ENCODE measurements at places on chromosomes 5 and 9. TPM values are rescaled to one million over a fixed set of nuclear protein-coding genes. Genes with fewer than 3 reads are reported as not detected.

Gene CYSRT1
- 0.18 TPM for total RNA-seq

Gene BARX1
- total RNA-seq: not detected

Gene TRIM23
- 30.7 TPM for total RNA-seq

Gene ARL14EPL
- 0.18 TPM for total RNA-seq

Gene FGF1
- total RNA-seq: 0.92 TPM

Gene LCN15
- total RNA-seq: not detected

Gene HMCN2
- under 0.01 TPM for total RNA-seq

Gene OR1Q1
- not detected for total RNA-seq

Gene EMB
- total RNA-seq: 2.1 TPM

Gene C5orf58
- total RNA-seq: not detected

Gene KIF2A
- total RNA-seq: 42.1 TPM

Gene FAM120A
- total RNA-seq: 83.1 TPM

Gene CCL21
- not detected for total RNA-seq

Gene ABO
- not detected for total RNA-seq

Gene STK32A
- 1.3 TPM for total RNA-seq

Gene FAM78A
- 0.55 TPM for total RNA-seq

Gene ALDH1A1
- total RNA-seq: 290 TPM
